CD4-positive, alpha-beta T cell treated with Interleukin-10 for 1 hour (primary cell): ENCODE measurements at places on chromosomes 12 and 14.

DNA sequence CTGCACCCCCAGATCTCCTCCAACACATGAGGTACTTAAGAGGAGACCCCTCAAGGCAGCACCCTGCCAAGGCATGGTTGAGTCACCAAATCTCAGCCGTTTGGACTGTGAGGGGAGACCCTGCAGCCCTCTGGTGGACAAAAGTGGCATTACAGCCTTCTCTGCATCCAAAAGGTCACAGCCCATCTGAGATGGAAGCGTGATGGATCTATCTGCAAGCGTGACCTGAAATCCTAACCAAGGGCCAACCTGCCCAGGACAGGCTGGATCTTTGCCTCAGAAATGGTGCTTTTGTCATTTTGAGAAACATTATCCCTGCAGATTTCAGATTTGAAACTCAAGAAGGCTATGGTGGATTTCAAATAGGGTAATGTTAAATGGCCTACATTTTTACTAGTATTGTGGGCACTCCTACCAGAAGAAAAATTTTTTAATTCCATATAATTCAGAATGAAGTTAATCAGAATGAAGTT, 23.7 kb upstream of the DHRS4 start:
- peak; percentile 82 for DNase-seq

DNA sequence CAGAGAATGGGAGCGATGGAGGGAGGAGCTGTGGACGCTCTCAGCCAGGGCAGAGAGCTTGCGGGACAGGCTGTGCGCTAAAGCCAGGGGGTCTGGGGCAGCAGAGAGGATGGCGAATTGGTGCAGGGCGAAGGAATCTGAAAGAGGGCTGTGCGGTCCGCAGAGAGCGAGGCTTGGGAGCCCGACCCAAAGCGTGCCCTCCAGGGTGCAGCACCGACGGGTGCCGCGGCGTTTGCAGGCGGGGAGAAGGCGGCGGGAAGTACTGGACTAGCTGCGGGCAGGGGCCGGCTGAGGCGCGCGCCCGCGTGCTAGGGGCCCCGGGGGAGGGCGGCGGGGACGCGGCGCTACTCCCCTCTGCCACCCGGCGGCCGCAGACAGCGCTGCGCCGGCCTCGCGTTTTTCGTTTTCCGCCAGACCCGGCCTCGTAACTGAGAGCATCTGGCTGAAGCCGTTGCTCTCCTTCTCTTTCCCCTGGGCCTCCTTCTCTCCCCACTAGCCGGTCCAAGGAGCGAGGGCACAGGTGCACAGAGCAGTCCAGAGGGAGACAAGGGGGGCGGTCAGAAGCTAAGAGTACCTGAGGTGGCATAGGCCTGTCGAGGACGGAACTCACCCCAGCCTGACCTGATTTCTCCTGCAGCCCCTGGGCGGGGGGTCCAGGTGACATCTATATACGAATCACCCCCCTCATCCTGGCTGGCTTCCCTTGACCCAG, 24.9 kb downstream of the SLC6A12 start:
- DNase-seq = peak; percentile 22

DNA sequence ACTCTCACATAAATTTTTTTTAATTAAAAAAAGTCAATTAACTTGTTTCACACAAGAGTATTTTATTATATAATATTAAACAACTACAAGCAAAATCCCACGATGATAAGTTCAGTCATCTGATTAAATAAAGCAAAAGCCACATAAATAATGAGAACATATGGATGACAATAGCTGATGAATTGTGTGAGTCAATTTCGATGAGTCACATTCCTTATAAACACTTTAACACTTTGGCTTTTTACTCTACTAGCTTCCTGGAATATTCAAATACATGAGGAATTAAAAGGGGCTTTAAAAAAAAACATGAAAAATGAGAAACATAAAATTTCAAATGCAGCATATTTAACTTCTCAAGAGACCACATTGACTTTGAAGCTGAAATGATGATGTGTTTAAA, 95.3 kb downstream of the BCAT1 start:
- no peak for DNase-seq

GRCh38 chr12:130971925-130972585, 18.3 kb downstream of the ADGRD1 start:
- no peak for DNase-seq

DNA sequence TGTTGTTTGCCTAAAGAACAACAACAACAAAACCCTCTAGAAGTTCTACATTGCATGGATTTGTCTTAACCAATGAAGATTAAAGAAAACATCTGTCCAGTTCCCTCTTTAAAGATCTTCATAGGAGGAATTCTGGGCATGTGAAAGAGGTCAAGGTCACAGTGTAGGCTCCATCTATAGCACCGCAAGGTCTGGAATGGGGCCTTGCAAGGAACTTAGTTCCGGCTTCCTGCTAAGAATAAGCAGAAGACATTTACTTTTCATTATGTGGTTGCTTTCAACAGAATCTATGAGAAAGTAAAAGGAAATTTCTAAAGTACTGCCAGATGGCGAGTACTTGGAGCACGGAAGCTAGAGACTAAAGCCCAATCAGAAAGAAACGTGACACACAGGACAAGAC, 57.2 kb upstream of the GNPNAT1 start:
- DNase-seq = no peak

DNA sequence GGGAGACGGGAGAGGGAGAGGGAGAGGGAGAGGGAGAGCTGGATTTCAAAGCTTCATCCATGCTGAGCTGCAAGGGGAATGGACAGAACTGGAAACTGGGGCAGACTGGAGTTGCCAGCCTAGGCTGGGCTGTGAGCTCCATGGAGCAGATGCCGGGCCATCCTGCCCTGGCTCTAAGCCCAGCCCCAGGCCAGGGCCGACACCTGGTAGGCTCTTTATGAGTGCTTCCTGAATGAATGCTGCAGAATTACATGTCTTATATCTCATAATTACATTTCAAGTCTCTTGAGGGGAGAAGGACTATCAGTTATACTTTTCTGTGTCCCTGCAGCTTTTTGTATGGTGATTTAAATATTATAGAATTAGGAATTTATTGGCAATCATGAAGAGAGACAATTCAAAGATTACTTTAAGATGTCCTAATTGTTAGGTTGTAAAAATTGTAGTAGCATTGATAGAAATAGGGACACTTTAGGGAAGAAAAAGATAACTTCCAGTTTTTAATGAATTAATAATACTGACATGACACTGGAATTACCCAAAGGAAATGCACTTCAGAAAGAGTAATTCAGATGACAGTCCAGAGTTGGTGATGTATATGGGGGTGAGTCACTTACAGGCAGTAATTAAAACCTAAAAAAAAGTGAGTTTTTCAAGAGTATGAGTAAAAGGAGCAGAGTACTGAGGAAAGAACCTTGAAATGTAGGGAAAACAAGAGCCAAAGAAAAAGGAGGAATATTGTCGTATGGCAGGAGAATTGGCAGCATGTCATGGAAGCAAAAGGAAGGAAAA, 29.0 kb downstream of the SCYL2 start:
- no peak for DNase-seq

GRCh38 chr12:85130646-85131045, 94.5 kb downstream of the LRRIQ1 start:
- DNase-seq = no peak

GRCh38 chr12:27646149-27646548, 50.1 kb upstream of the REP15 start:
- DNase-seq = no peak

DNA sequence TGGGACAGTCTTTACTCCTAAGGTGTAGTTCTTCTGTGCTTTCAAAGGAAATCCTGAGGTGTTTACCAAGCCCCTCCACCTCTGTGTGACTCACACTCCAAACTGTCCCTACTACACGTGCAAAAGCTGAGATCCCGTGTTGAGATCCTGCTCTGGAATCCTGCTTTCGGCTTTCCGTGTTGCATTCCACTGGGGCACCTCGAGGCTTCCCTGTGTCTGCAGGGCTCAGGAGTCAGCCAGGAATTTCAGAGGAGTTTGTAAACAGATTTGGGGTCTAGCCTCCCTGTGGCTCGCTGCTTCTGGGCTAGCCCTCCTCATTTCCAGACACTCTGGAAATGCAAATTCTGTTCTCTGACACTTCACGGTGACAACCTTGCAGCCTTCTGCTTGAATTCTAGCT, 48.4 kb downstream of the CACNA2D4 start:
- no peak for DNase-seq

GRCh38 chr12:64090047-64090446, 132.0 kb downstream of the KICS2 start:
- DNase-seq = no peak

DNA sequence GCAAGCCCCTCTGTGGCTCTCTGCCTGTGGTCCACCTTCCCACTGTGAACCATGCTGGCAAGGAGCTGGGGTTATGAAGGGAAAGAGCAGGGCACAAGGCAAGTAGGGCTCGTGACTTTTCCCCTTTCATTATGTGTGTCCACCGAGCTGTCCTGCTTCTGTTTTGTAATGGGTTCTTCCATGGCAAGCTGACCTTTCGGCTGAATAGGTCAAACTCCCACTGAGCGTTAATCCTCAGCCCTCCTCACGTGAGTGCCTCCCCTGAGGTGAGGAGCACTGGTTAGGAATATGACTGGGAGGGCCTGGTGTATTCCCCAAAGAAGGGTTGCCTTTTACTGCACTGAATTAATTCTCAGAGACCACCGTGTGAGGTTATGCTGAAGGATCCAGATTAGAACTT, 424.3 kb downstream of the NPAS3 start:
- no peak for DNase-seq

- DNase-seq = no peak
Measured at GRCh38 chr14:51302295-51303030, 62.4 kb downstream of the TMX1 start.

- DNase-seq = no peak
Measured at GRCh38 chr12:1034243-1034642, 43.2 kb downstream of the ERC1 start.

- no peak for DNase-seq
Measured at GRCh38 chr12:100718187-100718586, 76.4 kb upstream of the ANO4 start.

DNA sequence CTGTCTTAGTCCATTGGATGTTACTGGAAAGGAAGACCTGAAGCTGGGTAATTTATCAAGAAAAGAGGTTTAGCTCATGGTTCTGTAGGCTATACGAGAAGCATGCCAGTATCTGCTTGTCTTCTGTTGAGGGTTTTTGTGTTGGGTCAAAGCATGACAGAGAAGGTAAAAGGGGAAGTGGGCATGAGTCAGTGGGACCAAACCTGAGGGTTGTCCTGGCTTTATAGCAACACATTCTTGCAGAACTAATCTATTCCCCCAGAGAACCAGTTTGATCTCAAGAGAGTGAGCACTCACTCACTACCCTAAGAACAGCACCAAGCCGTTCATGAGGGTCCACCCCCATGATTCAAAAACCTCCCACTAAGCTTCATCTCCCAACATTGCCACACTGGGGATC, 19.0 kb upstream of the KRAS start:
- DNase-seq = no peak

GRCh38 chr14:57725399-57726077, 140.4 kb downstream of the SLC35F4 start:
- no peak for DNase-seq

- DNase-seq = no peak
Measured at GRCh38 chr14:28280997-28281598, 485.5 kb upstream of the FOXG1 start.

GRCh38 chr14:91884664-91885063, 17.3 kb upstream of the TC2N start:
- no peak for DNase-seq

- peak; percentile 38 for DNase-seq
Measured at GRCh38 chr14:91227183-91227628, 17.3 kb downstream of the GPR68 start.

DNA sequence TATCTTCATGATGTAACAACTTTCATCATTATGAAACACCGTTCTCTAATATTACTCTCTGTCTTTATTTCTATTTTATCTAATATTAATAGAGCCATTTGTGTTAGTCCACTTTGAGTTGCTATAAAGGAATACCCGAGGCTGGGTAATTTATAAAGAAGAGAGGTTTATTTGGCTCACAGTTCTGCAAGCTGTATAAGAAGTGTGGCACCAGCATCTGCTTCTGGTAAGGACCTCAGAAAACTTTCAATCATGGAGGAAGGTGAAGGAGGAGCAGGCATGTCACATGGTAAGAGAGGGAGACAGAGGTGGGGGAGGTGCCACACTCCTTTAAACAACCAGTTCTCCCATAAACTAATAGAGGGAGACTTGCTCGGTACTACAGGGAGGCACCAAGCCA, 25.1 kb downstream of the BORCS5 start:
- no peak for DNase-seq

- DNase-seq = no peak
Measured at GRCh38 chr12:64824500-64825142, at the start of gene TBC1D30. Gene TBC1D30 (plus strand): TSS chr12:64824647. CDS start chr12:64824880, 233 bp downstream.

GRCh38 chr12:130117701-130118100, 44.6 kb upstream of the FZD10 start:
- DNase-seq = no peak

- DNase-seq = no peak
Measured at GRCh38 chr12:58678753-58679152, 241.6 kb downstream of the LRIG3 start.

DNA sequence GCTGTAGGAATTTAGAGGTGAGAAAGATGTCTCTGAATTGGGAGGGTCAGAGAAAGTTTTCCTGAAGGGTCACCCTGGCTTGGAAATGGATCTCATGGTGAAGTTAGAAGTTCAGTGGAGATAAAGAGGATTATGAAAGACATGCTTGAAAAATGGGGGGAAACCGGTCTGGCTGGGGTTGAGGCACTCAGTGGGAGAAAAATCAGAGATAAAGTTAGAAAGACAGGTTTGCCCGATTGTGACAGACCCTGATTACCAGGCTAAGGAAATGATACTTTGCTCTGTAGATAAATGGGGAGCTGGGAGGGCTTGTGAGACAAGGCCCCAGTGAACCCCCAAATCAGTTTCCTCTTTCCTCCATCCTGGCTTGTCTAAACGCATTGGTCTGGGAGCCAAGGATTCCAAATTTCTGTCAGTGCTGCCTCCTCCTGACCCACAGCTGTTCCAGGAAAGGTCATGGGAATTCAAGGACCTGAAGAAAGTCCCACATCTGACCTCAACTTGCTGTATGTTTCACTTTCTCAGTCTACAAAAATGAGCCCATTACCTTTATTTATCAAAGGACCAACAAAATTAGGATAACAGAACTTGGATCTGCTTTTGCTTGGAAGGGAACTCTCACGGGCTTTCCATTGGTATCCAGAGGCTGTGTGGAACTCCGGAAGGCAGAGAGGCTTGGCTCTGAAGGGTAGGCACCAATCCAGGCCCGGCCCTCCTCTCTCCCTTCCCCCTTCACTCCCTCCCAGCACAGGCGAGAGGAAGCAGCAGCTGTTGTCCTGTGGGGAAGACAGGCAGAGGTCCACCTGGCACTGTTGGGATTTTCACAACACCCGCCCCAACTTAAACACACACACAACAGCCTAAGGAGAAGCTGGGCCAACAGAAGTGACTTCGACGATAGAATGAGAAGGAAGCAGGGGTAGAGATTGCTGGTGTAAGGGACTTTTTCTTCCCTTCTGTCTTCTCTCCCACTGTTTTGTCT, 3.4 kb upstream of the RNASE7 start:
- DNase-seq = no peak

GRCh38 chr14:74882103-74882920, 596 bp downstream of the DLST start:
- peak; percentile 73 for DNase-seq

GRCh38 chr12:64170024-64170423, 52.1 kb downstream of the KICS2 start:
- no peak for DNase-seq
